ENCODE measurements at places on chromosomes 2 and 18. TPM values are rescaled to one million over a fixed set of nuclear protein-coding genes. Genes with fewer than 3 reads are reported as not detected.

ASB18 gene
- total RNA-seq = not detected

DNA sequence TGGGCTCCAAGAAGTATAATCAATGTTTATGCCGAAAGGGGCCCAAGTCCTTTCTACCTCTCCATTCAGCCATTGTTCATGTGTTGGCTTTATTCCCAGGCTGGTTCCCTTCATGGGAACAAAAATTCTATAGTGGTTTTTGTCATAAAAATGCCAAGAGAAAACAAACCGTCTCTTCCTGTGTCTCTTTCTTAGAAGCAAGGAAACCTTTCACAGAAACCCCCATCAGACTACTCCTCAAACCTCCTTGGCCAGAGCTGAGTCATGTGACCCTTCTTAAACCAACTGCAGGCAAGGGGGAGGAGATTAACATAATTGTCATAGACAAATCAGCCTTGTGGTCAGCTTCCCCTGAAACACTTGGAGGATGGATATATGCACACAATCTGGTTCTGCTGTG lies 75.1 kb upstream of the TANK start:
- DNase-seq = no peak

- DNase-seq = no peak
Measured at GRCh38 chr2:223998948-223999347, 40.1 kb downstream of the SERPINE2 start.

GRCh38 chr18:59268127-59268720 lies 5.0 kb downstream of the RAX start:
- no peak for DNase-seq

- DNase-seq = no peak
Measured at GRCh38 chr18:13501891-13502290, 224.5 kb downstream of the FAM210A start.
